ENCODE measurements at places on chromosomes 6 and 20.

GRCh38 chr20:25278636-25279361 lies 30.9 kb downstream of the PYGB start:
- no peak for ATAC-seq

- no peak for ATAC-seq
Measured at GRCh38 chr6:24432611-24433010, 29.9 kb downstream of the MRS2 start.

- ATAC-seq: no peak
Measured at GRCh38 chr20:32792316-32792715, 27.4 kb upstream of the MAPRE1 start.

DNA sequence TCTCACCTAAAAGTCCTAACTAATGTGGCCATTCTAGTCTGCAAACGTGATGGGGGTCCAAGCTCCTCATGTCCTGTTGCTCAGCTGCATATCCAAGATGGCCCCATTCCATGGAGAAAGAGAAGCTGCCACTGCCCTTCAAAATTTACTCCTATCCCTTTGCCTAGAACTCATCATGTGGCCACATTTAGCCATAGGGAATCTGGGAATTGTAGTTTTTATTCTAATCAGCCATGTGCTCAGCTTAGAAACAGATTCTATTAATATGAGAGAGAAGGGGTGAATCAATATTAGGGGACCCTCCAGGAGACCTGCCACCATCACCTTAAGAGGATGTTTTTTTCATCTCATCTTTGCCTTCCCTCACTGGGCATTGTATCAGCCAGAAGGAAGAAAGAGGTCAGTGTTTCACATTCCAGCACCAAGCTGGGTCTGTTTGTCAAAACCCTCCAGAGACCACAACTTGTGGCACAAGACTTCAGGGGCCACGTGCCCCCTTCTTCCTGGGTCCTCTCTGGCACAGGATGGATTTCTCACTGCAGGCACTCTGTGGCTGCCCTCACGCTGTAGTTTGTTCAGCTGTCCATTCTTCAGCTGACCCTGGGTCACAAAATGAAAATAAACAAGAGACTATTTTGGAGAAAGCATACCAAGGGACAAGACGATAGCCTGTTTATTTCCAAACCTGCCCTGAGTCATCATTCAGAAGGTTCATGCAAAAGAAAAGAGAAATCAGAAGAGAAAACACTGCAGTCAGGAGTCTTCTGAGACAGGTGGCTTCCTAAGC lies 172.0 kb downstream of the EYA2 start:
- no peak for ATAC-seq

DNA sequence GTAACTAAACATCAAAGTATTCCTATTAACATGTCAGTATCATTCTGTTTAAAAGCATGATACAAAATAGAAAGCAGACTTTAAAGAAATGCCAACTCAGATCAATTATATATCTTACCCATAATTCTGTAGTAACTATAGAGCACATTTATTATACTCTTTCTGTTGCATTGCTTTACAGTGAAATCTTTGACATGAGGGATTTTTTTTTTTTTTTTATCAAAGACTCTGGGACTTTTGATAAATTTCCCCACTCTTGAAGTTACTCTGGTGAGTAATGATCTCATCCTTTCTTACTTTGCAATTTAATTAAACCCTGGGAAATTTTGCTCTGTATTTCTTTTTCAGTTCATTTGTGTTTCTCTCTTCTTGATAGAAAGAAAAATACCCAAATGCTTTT lies 17.4 kb downstream of the ADGRF4 start:
- no peak for ATAC-seq

DNA sequence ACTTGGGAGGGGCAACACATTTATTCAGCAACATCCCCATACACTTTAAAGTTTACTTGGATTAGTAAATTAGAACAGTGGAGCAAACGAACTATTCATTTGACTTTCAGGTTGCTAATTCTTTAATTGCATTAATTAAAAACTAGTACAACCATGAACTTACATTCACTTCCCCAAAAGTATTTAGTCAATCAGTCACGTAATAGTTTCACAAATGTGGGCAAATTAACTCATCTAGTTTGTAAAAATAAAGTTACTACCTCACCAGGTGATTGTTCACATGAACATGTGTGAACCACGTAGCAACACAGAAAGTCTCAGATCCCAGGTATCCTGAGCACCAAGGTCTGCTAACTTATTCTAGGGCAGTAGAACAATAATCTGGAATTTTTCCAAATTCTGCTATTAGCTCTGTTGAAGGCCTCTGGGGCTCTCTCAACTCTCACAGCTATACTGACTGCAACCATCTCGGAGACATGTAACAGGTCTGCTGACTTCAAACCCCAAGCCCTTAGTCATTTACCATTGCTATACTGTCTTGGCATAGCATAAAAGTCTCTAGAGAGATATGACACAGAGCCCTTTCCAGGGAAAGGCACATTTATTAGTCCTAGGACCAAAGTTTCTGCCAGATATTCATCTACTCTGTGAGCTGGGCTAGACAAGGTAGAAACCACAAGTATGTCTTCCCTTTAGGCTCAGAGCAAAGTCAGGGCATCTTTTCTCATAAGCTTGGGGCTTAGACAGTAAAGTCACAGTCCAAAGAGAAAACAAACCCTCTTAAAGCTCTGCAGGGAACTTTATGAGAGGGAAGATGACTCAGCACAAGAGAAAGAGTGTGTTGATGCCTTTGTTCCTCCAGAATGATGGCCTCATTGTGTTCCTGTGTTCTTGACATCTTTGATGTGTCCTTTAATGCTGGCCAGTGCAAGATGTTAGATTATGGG lies 50.9 kb upstream of the CCDC28A start:
- no peak for ATAC-seq

- no peak for ATAC-seq
Measured at GRCh38 chr6:117110146-117110545, 155.2 kb upstream of the VGLL2 start.

DNA sequence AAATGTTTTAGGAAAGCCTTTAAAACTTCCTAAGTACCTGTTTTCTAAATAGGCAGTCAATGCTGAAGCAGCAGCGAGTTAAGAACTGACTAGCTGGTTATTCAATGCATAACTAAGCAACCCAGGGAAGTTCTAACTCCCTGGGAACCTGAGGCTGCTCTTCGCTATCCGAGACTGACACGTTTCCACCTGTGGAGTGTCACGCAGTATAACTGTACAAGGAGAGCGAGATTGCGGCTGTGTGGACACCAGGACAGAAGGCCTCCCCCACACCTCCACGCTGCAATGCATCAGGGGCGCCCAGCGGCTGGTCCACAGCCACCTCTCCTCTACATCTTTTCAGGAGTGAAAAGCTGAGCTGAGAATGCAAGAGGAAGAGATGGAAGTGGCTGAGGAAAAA lies 8.0 kb downstream of the PXDC1 start:
- ATAC-seq: no peak

GRCh38 chr20:7003598-7003997 lies 236.1 kb downstream of the BMP2 start:
- ATAC-seq: no peak

GRCh38 chr6:17419189-17419575 lies 25.8 kb downstream of the CAP2 start:
- no peak for ATAC-seq

- no peak for ATAC-seq
Measured at GRCh38 chr6:79440598-79440997, 96.6 kb downstream of the LCA5 start.

DNA sequence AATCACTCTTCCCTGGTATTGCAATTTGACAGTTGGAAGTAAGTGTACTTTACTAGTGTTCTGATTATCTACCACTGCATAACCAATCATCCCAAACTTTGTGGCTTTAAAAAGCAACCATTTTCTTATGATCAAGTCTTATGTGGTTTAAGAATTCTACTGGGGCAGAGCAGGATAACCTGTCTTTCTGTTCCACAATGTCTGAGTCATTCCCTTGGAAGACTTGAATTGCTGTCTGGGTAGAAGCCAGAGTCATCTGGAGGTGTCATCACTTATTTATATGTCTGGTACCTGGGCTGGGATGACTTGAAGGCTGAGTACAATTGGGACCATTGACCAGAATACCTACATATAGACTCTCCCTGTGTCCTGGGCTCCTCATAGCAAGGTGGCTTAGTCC lies 644.3 kb downstream of the HDGFL1 start:
- ATAC-seq: no peak

DNA sequence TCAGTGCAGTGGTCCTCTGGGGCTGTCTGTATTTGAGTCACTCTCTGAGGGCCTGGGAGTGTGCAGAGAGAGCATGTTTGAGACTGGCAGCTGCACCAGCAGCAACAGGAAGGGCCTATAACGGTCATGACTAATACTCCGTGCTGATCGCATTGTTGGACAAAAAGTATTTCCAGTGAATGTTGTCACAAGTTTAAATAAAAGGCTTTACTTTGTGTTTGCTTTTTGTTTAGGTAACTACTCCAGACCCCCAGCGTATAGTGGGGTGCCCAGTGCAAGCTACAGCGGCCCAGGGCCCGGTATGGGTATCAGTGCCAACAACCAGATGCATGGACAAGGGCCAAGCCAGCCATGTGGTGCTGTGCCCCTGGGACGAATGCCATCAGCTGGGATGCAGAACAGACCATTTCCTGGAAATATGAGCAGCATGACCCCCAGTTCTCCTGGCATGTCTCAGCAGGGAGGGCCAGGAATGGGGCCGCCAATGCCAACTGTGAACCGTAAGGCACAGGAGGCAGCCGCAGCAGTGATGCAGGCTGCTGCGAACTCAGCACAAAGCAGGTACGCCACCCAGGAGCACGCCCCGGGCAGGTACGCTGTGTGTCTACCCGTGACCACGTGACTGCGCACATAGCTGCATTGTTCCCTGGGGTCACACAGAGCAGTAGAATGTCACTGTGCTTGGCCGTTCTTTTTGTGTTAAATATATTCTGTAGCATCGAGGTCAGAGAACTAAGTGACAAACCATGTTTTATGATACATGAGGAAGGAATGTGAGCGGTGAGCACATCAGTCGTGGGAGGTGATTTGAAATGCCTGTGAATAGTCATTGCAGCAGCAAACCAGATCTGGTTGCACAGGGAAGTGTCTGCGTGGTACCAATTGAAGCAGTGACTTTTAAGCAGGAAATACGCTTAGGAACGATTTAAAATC lies 174.7 kb downstream of the TMEM242 start:
- ATAC-seq: peak; percentile 66

DNA sequence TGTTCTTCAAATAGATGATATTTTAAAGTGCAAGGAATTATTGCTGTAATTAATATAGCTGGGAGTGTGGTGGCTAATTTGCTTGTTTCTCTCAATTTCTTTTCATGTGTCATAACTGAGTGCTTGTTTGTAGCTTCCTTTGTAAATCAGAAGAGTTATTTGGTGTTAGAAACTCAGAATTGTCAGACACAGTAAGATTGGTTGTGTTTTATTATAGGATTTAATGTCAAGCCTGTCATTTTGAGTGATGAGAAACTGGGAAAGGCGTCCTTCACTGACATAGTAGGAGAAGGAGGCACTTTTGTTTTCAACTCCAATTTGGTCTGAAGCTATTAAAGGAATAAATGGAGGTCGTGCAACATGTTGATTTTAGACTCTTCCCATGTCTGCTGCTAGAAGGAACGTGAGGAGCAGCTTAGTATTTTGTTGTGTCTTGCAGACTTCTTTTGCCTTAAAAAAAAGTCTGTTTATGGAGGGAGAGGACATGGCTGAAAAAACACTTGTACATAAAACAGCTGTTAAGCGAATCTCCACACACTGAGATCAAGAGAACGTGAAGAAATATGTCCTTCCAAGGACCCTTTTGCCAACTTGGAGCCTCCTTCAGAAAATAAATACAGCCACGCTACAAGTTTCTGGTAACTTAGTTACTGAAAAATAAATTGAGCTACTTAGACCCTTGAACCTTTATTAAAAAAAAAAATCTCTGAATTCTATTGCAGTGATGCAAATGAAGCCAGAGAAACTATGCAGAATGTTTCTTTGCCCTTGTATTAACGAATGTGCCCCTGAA lies 59.5 kb downstream of the BMP6 start:
- peak; percentile 37 for ATAC-seq

GRCh38 chr6:118403036-118403435 lies 145.1 kb upstream of the PLN start:
- no peak for ATAC-seq

GRCh38 chr6:43339168-43339567 lies 30.3 kb downstream of the ZNF318 start:
- ATAC-seq: no peak

- no peak for ATAC-seq
Measured at GRCh38 chr6:111710911-111711310, 105.2 kb upstream of the TRAF3IP2 start.

DNA sequence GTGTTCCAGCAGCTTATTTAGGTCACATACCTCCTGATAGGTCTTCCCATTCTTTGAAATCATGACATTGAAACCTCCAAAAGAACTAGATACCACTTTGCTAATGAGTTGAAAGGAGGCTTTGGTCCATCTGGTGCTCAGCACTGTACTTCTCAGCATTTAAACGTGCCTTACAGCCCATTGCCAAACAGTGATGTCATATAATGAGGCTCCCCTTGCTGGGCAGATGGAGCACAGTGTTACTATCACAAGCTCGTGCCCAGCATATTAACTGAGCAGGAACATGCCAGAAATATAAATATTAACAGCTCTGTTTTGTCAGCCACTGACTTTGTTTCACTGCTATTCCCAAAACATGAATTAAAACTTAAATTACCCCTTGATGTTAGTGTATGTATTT lies 25.5 kb upstream of the MAPK13 start:
- ATAC-seq: no peak

DNA sequence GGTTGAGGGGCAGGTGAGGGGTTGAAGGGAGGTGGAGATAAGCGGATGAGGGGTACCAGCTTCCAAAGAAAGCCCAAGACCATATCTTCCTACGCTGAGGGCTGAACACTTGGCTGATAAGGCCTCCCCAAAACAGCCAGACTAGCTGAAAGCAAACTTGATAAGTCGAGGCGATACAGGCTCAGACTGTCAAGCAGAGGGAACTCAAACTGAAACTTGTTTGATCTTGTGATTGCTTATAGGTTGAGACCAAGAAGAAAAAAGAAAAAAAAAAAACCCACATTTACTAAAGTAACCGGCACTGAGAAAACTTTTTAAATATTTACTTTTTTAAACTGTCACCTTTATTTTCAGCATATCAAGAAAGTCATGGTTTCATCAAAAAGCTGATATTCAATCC lies 73.6 kb downstream of the TRERF1 start:
- no peak for ATAC-seq

- ATAC-seq: no peak
Measured at GRCh38 chr6:106608080-106608668, 21.1 kb downstream of the RTN4IP1 start.

- no peak for ATAC-seq
Measured at GRCh38 chr20:57329608-57330221, at the start of gene SPO11. Gene SPO11 (plus strand): TSS chr20:57329803. CDS start chr20:57329868, 65 bp downstream.

- ATAC-seq: no peak
Measured at GRCh38 chr6:123352705-123353104, 284.0 kb downstream of the TRDN start.

DNA sequence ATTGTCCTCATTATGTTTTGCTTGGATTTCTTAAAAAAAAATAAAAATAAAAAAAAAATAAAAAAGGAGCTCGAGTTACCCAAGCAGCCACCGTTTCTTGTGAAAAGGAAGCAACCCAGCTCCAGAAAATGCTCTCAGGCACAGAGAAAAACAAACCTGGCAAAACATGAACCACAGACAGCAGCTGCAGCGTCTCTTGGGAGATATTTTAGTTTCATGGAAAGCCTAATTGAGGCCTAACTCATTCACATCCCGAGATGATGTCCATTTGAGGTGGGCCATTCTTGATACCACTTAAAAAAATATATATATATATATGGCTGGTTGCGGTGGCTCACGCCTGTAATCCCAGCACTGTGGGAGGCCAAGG lies 13.7 kb upstream of the MRAP2 start:
- no peak for ATAC-seq
